ENCODE measurements at places on chromosomes 6 and 20. TPM values are rescaled to one million over a fixed set of nuclear protein-coding genes. Genes with fewer than 3 reads are reported as not detected.

DNA sequence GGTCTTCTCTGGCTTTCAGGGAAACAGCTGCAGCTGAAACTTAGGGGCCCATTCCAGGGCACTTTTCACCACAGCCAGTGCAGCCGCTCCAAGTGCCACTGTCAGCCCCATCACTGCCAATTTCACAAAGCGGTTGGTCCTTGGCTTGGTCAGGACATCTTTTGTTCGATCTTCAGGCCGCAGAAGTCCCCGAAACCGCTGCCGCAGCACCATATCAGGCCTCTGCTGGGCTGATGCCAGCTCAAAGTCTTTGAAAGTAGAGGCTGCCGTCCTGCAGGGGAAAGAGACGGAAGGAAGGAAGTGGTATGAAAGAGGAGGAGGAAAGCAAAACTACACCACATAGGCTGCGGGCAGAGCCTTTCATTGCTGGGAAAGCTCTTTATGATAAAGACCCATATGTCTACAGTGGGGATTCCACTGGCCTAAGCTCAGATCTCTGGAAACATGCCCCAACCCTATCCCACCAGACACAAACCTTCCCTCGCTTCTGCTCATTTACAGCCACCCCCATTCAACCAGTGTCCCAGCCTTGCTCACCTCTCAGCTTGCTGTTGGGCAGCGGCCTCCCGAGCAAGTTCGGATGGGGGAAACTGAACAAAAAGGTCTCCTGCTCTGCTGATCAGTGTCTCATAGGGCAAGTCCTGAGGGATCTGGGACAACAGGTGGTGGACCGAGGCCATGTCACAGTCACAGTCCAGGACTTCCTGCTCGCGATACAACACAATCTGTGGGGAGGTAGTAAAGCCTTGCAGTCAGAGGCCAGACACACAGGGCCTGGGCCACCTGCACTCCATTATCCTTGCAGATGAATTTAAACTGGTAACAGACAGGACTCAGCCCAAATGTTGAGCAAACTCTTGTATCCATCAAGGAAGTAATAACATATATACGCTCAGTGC lies 23.5 kb downstream of the TBC1D20 start:
- peak; percentile 58 for DNase-seq
- peak overlapping the region; percentile 85 for H3K27ac ChIP-seq
- H3K27me3 ChIP-seq = no peaks in the 10 kb centered on the region
- H3K4me3 ChIP-seq = peak overlapping the region; percentile 77

DNA sequence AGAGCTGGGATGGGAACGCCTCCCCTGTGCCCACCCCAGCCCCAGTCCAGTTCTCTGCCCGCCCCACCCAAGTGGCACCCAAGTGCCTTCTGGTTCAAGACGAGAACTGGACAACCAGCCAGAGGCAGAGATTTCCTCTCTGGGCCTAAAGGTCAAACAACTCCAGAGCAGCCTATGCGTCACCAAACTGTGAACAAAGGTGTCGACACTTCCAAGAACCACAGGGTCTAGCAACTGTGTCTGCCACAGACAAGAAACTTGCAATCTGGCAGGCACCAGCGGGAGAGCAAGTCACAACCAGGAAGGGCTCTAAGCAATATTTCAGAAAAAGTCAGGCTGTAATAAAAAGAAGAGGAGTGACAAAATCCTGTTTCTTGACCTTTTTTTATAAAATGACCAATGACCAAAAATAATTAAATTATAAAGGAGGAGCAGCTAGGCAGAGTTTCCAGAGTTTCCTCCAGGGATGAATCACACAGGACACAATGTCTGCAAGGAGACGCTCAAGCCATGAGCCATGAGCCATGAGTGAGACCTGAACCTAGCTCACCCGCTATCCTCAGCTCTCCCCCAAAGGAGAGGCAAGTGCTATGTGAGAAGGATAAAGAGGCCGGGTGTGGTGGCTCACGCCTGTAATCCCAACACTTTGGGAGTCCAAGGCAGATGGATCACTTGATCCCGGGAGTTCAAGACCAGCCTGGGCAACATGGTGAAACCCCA lies 11.1 kb downstream of the EDEM2 start:
- no peak overlapping the region for H3K27ac ChIP-seq
- peaks cover 46% of the 10 kb centered on the region for H3K36me3 ChIP-seq
- H3K4me1 ChIP-seq = no peaks in the 10 kb centered on the region

PRL gene
- not detected for total RNA-seq

- H3K4me3 ChIP-seq = peak overlapping the region; percentile 85
- no peak overlapping the region for H3K27ac ChIP-seq
- peaks cover 3% of the 10 kb centered on the region for H3K36me3 ChIP-seq
- peaks cover 50% of the 10 kb centered on the region for H3K27me3 ChIP-seq
- DNase-seq = no peak
- peaks cover 12% of the 10 kb centered on the region for H3K4me1 ChIP-seq
Observed at GRCh38 chr20:36093025-36093803, 61.3 kb upstream of the EPB41L1 start.

SCRT2 gene
- not detected for total RNA-seq

GRM1 gene
- not detected for total RNA-seq

SEMG1 gene
- not detected for total RNA-seq
